H4 (cell line): ENCODE measurements at places on chromosomes 5 and 9.
A peak's percentile ranks its signal among the peaks of the same experiment; 100 is the strongest.

- DNase-seq = no peak
Measured at GRCh38 chr5:119412279-119413227, 39.7 kb upstream of the HSD17B4 start.

DNA sequence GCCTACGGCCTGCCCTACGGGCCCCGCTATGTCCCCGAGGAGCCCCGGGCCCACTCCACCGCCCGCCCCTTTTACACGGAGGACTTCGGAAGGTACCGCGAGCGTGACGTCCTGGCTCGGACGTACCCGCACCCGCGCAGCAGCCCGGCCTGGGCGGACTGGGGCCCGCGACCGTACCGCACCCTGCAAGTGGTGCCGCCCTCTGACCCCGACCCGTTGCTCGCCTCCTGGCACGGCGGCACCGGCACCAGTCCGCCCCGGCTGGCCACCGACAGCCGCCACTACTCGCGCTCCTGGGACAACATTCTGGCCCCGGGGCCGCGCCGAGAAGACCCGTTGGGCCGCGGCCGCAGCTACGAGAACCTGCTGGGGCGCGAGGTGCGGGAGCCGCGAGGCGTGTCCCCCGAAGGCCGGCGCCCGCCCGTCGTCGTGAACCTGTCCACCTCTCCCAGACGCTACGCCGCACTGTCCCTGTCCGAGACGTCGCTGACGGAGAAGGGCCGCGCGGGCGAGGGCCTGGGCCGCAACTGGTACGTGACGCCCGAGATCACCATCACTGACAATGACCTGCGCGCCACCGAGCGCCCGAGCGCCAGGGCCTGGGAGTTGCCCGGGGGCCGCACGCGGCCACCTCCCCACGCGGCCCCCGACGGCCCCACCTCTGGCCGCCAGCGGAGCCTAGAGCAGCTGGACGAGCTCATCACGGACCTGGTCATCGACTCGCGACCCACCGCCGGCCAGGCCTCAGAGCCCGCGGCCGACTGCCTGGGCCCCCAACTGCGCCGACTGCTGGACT, 3.4 kb downstream of the AJM1 start:
- DNase-seq = no peak

- DNase-seq = peak; percentile 89
Measured at GRCh38 chr9:88746029-88746742, 211.2 kb downstream of the NXNL2 start.

DNA sequence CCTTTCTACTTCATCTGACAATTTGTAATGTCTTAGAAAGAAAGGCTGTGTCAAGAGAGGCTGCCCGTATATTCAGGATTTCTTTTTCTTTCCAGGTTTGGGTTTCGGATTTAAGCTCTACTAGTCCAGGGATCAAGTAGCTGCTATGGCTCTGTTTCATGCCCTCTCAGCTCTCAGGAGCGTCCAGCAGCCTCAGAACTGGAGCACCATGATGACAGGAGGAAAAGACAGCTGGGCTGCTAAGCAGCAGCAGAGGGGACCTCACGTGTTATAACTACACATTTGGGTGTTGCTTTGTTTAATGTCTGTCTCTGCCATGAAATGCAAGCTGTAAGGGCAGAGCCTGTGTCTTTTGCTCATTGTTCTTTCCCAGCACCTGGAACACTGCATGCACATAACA, 28.5 kb downstream of the TBC1D2 start:
- no peak for DNase-seq

DNA sequence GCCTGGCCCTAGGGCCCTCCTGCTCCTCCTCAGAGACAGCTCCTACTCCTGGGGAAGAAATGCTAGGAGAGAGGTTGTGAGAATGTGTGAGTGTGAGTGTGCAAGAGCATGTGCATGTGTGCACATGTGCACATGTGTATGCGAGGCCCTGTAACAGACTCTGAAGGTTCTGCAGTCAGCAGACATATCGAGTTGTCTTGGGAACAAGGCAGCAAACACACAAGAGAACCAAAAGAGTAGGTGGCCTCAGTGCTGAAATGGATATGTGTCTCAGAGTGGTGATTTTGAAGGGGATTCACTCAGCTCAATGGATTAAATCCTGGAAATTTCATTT, 50.5 kb downstream of the MVB12B start:
- no peak for DNase-seq

GRCh38 chr5:140978260-140978659, 12.0 kb downstream of the PCDHAC2 start:
- DNase-seq = no peak

DNA sequence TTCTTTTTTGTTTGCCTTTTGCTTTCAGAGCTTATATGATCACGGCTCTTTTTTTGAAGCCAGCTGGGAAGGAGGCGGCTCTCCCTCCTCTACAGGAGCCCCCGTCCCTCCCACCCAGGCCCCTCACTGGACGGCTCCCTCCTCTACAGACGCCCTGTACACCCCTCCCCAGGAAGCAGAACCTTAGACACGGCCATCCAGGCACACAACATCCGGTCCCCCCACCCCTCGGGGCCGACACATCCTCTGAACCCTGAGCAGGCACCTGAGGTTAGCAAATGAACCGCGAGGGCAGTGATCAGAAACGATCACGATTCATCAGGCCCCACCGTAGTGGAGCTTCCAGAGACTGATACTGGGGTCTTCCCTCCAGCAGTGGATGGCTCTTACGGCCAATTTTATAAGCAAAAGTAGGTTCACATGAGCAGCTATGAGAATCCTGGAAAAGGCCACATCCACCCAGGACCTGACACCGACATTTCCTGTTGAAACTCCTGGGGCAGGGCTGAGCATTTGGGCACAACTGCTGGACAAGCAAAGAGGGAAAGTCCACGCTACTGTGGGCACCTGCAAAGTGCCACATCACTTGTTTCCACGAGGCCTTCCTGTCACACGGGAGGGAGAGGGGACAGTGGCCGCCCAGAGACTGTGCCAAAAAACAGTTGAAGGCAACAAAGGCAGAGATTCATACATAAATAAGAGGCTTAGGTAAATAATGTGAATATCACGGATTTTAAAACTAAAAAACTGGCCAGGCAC, 78.9 kb downstream of the SEMA4D start:
- DNase-seq = no peak
